SK-MEL-5 (cell line): ENCODE measurements at places on chromosomes 5 and 9. TPM values are rescaled to one million over a fixed set of nuclear protein-coding genes. Genes with fewer than 3 reads are reported as not detected.

DNA sequence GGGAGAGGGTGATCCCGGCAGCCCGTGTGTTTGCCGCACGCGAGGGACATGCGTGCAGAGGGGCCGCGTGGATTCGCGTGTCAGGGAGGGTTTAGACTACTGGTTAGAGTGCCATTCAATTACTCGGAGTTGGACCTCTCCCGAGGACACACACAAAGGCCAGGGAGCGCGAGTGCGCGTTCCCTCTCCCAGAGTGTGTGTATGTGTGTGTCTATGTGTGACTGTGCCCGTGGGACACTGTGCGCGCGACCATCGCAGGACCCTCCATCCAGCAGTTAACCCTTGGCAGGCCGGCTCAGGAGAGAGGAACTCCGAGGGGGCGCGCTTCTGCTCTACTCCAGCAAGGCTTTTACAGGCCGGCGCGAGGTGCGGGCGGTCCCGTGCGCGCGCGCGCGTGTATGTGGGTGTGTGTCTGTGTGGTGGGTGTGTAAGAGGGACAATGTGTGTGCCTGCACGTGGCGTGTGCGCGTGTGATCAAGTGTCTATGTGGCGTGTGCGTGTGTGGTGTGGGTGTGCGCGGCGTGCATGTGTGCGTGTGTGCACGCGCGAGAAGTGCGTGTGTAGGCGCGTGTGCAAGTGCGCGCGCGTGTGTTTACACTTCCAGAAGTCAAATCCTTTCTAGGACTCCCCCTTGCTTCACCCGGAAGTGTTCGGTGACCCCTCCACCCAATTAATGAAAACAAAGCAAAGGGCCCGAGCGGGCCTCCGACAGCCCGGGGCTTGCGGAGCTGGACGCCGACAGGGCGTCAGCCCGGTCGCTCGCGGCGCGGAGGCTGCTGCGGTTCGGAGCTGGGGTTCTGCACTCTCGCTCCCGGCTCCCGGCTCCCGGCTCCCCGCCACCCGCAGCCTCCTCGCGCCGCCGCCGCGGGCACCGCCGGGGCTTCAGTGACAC lies 75.3 kb upstream of the TBCA start:
- no peak for DNase-seq

GRCh38 chr5:98934546-98934945 lies 5.7 kb upstream of the CHD1 start:
- DNase-seq: no peak

- no peak for DNase-seq
These were observed 394.0 kb upstream of the KLF4 start for GRCh38 chr9:107883496-107884124.

- no peak for DNase-seq
These were observed 16.4 kb downstream of the JADE2 start for GRCh38 chr5:134541736-134542376.

GRCh38 chr9:27622693-27623340 lies 49.5 kb upstream of the C9orf72 start:
- no peak for DNase-seq

The PCDHA5 gene
- 0.40 and 0.77 TPM in 2 replicates for total RNA-seq

- DNase-seq: no peak
These were observed 46.0 kb downstream of the NEK6 start for GRCh38 chr9:124303762-124304161.

- DNase-seq: no peak
These were observed 6.8 kb upstream of the HNRNPA0 start for GRCh38 chr5:137760719-137761516.
